ENCODE measurements at places on chromosomes 5 and 9.

- DNase-seq = no peak
Measured at GRCh38 chr9:131270171-131271015, 5.9 kb downstream of the FAM78A start.

GRCh38 chr5:109468737-109469420 lies 59.1 kb upstream of the PJA2 start:
- peak; percentile 64 for DNase-seq

DNA sequence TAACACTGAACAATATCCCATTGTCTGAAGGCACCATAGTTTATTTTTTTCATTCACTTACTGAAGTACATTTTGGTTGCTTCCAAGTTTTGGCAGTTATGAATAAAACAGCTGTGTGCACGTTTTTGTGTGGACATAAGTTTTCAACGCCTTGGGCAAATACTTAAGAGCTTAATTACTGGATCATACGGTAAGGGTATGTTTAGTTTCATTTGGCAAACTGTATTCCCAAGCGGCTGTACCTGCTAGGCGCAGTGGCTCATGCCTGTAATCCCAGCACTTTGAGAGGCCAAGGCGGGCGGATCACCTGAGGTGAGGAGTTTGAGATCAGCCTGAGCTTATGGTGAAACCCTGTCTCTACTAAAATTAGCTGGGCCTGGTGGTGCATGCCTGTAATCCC lies 63.7 kb upstream of the FAM120A start:
- DNase-seq = no peak

GRCh38 chr5:149756354-149756753 lies 26.2 kb downstream of the PPARGC1B start:
- no peak for DNase-seq

DNA sequence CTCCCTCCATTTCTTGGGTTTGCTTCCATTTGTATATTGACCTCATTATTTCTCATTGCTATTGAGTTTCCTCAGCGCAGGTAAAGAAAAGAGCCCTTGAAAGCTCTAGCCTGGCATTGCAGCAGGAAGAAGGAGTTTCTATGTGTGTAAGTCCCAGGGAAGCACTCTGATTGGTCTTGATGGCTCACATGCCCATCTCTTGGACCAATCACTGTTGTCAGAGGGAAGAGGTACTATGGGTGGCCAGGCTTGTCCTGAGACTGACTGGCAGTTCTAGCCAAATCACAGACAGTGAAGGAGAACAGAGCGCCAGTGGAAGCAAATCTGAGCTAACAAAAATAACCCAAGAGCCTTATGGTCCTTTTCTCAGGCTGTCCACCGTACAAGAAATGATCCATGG lies 219.0 kb downstream of the PAX5 start:
- no peak for DNase-seq

DNA sequence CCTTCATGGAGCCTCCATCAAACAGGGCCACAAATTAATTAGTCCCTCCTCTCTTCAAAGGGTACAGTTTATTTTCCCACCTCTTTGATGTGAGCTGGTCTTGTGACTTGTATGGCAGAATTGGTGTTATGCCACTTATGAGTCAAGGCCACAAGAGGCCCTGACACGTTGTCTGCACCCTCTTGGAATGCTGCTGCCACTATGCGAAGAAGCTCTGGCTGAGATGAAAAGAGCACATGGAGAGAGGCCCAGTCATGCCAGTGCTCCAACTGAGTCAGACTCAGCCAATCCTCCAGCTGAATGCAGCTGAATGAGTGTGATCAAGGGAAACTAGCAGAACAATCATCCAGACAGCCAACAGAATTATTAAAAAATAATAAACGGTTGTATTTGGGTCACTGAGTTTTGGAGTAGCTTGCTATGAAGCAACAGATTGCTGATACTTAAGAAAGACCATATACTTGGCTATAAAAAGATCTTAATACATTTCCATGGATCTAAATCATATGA lies 128.3 kb downstream of the MARCHF11 start:
- DNase-seq = no peak

DNA sequence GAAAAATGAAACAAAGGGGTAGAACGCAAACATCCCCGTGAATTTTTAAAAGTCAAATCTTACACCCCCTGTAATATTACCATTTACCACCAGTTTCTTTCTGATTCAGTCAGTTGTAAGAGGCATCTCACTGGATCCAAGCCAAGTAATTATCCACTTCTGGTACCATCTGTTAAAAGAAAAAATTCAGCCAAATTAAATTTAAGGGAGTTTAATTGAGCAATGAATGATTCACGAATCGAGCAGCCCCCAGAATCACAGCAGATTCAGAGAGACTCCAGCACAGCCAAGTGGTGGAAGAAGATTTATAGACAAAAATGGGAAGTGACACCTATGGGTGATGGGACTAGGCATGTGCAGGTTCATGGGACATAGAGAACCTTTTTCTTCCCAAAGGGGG lies 29.9 kb upstream of the MTMR12 start:
- DNase-seq = no peak

Measured in stimulated activated CD8-positive, alpha-beta memory T cell treated with anti-CD3 and anti-CD28 coated beads, Interleukin-2, amount 100 ng/mL, for 1 hour (primary cell).